Activated CD4-positive, alpha-beta T cell treated with anti-CD3 and anti-CD28 coated beads, Interleukin-2, amount 50 U/mL, for 4 hours (primary cell): ENCODE measurements at places on chromosomes 3 and 15.

DNA sequence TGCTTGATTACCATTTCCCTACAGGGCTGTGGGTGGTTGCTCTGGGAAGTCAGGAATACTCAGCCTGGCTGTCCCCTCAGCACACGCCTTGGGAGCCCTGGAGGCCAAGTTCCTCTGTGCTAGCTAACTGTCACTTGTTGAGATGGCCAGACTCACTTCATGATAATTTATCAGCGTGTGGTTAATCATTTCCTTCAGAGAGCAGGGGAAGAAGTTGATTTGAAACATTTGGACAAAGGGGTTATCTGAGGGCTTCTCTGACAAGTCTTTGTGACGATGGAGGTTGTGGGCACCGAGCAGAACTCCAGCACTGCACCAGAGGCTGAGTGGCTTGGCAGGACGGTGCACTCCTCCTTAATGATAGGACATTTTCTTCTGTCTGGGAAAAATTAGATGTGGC lies 61.9 kb downstream of the WHAMM start:
- no peak for DNase-seq

DNA sequence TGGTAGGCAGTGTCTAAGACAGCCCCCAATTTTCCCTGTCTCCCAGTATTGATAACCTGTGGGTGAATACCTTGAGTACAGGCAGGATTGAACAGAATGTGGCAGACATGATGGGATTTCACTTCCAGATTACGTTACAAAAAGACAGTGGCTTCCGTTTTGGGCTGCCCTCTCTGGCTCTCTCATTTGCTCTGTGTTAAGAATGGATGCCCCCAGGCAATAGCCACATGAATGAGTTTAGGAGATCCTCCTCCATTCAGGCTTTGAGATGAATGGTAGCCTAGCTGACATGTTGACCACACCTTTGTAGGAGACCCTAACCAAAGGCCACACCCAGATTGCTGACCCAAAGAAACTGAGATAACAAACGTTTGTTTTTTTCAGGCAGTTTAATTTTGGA lies 34.3 kb downstream of the UBXN7 start:
- no peak for DNase-seq

DNA sequence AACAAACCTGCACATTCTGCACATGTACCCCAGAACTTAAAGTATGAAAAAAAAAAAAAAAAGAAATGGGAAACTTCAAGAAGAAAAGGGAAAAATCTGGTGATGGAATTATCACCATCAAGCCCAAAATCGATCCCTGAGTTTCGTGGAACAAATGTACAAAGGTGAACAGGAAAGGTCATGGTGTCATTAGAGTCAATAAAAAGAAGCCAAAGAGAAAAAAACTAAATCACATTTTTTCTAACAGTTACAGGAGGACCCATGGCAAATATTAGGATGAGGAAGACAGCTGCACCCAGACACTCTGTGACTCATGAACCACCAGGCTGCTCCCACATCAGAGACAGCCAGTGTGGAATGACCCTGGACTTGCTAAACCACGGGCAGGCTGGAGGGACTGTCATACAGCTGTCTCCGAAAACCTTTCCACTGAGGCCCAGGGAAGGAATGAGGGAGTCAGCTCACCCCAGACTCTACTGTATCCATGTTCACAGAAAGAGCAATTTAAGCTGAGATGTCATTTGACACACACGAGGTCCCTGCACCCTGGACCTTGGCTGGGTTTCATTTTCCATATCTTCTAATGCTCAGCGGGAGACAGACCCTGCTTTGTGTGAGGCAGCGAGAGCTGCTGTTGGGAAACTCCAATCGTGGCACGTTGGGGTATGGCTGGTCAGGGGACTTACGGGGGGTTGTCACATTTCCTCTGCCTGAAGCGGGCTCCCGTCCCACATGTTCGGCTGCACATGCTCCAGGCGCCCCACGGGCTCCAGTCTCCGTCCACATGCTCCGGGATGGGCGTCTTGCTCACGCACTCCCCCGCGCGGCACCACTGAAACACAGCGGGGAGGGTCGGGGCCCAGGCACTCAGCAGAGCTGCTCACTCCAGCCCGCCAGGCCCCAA lies 210.2 kb downstream of the ADAMTS17 start:
- no peak for DNase-seq

GRCh38 chr3:62134061-62134496 lies 239.3 kb downstream of the FEZF2 start:
- no peak for DNase-seq

DNA sequence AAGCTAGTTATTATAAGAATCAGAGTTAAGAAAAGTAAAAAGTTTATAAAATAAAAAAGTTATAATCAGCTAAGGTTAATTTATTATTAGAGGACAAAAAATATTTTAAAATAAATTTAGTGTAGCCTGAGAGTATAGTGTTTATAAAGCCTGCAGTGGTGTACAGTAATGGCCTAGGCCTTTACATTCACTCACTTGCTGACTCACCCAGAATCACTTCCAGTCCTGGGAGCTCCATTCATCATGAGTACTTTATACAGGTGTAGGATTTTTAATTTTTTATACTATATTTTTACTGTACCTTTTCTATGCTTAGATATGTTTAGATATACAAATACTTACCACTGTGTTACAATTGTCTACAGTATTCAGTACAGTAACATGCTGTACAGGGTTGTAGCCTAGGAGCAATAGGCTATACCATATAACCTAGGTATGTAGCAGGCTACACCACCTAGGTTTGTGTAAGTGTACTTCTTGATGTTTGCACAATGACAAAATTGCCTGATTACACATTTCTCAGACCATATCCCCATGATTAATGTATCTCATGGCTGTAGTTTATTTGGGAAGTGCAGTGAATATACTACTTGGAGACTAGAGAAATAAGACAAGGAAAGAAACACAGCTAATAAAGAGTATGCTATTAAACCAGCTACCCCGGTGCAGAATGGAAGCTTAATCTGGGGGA lies 101.9 kb upstream of the GALNT15 start:
- DNase-seq, result no peak

GRCh38 chr3:53822331-53822741 lies 23.9 kb downstream of the CHDH start:
- no peak for DNase-seq

DNA sequence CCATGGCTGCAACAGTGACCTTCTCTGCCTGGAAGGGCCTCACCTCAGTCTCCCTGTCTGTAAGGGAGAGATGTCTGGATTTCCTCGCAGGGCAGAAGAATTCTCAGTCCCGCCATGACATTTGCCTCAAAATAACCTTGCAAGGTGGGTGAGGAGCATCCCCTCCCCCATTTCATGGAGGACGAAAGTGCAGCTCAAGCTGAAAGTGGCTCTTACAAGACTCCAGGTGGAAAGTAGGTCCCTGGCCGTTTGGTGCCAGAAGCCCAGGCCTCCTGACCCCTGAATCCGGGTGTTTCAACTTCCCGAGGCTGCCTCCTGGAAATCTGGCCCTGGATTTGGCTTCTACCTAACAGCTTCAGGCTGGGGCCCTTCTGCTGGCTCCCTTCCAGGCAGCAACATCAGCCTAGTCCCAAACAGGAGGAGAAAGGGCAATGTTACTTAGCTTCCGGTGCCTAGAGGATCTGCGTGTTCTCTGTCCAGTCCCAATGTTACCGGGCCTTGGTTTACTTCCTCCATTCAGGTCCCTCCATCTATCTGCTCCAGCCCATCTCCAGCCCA lies 769 bp upstream of the CSPG4 start:
- no peak for DNase-seq

GRCh38 chr15:50057905-50058639 lies 61.0 kb downstream of the ATP8B4 start:
- no peak for DNase-seq

DNA sequence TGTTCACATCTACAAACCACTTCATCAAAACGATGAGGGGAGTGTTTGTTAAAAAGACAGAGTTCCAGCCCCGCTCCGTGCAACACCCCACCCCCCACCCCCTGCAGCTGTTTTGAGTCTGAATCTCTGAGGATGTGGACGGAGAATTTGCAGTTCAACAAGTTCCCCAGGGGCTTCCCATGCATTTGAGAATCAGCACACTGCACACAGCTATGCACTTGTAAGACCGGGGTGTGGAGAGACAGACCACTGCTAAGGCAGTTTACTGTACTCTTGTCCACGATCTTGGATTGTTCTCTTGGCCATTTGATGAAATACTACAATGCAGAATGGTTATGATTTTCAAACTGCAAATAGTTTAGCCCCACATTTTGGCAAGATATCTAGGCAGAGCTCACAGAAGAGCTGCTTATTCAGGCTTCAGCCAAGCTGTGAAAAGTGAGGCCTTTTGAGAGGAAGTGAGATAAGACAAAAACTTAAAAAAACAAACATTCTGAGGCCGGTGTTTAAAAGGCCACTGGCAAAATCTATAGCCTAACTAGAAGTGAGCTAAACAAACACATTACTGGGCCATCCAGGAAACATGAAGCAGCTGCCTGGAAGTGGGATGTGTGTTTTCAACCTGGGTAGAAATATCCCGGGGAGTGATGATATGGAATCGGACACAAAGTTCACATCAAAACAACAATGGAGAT lies 308.2 kb upstream of the ADAMTS9 start:
- no peak for DNase-seq

- DNase-seq, result no peak
These were observed 660 bp upstream of the RTF1 start for GRCh38 chr15:41416128-41416741.

- no peak for DNase-seq
These were observed 3.5 kb downstream of the FAM174B start for GRCh38 chr15:92651877-92652575.

DNA sequence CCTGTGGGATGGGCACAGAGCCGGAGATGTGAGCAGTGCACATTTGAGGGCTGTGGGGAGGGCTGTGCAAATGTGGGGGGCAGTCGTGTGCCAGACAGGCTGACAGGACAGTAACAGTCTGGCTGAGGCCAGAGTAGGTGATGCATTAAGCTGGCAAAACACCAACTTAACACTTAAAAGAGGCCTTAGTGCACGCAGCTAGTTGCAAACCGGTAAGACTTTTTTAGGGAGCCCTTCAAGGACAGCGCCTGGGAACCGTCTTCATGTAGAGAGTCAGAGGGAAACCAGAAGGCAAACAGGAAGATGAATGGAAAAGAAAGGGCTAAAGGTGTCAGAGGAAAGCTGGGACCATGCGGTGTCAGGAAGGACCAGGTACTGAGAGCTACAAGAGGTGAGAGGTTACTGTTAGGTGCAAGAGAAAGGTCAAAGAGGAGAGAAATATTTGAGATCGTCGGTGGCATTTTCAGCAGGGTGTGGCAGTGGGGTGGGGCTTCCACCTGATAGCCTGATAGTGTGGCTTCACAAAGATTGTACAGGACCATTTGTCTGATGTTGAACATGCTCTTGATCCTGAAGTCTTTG lies 30.0 kb upstream of the CHD2 start:
- DNase-seq, result no peak

DNA sequence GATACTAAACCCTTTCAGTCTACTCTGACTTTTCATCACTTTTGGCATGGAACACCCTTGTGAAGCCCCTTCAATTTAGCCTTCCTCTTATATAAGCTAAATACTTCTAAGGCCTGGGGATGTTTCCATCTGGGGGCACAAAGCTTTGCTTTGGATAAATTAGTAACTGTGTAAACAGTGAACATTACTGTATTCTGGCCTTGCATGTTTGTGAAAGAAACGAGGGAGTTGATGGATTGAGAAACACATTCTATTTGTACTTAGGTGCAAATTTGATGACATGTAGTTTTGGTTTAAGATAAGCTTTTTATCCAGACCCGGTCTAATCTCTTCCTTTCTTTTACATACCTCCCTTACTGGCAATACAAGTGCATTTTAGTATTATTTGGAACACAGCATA lies 19.7 kb downstream of the PSMD6 start:
- no peak for DNase-seq

- DNase-seq, result no peak
These were observed 1.4 kb downstream of the STARD9 start for GRCh38 chr15:42576776-42577175.

- DNase-seq, result no peak
These were observed 33.6 kb downstream of the GPR176 start for GRCh38 chr15:39886418-39886817.

DNA sequence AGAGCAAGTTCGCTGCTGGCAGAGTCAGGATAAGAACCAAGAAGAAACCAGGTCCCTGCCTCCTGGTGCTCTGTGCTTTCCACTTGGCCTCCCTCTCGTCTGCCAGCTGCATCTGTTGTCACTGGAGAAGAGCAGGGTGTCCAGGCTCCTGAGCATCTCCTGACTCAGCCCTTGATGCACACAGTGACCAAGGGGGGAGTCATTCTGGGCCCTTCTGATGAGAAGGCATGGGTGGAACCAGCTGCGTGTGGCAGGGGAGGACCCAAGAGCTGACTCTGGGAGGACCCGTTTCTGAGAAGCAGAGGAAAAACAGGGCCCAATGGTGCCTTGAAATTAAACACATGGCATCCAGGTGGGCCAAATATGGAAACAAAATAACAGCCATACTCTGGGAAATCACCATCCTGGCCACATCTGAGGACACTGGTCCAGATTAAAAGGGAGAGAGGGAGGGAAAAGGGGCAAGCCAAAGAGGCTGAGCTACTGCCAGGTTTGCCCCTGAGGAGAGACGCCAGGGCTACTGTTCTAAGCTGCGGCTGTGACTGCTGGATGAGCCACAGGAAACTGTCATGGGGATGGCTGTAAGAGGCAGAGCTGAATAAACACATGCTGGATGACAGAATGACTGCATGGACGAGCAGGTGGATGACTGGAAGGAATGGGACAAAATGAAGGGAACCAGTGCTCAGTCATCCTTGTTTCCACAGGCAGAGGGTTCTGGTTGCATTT lies 58.1 kb upstream of the CA12 start:
- no peak for DNase-seq

GRCh38 chr15:36370731-36371112 lies 208.7 kb upstream of the CDIN1 start:
- DNase-seq, result no peak

DNA sequence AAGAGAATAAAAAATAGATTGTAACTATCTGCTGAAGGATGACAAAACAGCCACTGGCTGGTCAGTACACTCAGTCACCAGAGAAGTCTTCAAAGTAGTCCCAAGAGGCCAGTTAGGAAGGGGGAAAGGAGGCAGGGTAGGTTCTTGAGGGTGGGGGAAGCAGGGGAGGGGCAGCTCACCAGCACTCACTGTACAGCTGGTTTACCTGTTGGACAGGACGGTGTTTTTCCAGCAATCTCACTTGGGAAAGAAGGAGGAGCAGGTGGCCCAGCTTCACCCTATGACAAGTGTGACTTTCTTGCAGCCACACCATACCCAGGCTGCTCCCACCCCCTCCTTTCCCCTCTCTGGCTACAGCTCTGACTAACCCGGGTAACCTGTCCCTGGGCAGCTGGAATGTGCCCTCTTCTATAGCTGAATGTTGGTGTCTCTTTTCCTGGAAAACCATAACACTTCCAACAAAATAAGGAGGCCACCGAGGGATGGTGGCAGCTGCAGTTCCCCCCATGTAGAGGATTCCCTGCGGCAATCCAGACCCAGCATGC lies 203.4 kb upstream of the NSMCE3 start:
- DNase-seq, result no peak

- no peak for DNase-seq
These were observed 77.4 kb downstream of the SNRK start for GRCh38 chr3:43363621-43364266.

DNA sequence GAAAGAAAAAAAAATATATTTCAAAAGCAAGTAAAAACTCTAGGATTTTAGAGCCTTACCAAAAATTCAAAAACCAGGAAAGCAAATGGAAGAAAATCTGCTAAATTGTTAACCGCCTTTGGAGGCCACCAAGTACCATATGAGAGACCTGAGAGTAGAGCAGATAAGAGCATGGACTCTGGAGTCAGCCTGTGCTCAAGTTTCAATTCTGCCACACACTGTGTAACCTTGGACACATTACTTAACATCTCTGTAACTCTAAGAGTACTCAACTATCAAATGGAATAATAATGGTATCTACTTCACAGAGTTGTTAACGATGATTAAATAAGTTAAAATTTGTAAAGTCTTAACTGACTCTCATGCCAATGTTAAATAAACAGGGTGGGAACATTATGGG lies 12.7 kb downstream of the RBSN start:
- no peak for DNase-seq
